ENCODE measurements at places on chromosomes 11 and 22.

- DNase-seq: peak; percentile 39
Observed at GRCh38 chr11:118609380-118610224, 2.2 kb downstream of the PHLDB1 start.

- DNase-seq: no peak
Observed at GRCh38 chr11:43116071-43116470, 195.7 kb upstream of the API5 start.

DNA sequence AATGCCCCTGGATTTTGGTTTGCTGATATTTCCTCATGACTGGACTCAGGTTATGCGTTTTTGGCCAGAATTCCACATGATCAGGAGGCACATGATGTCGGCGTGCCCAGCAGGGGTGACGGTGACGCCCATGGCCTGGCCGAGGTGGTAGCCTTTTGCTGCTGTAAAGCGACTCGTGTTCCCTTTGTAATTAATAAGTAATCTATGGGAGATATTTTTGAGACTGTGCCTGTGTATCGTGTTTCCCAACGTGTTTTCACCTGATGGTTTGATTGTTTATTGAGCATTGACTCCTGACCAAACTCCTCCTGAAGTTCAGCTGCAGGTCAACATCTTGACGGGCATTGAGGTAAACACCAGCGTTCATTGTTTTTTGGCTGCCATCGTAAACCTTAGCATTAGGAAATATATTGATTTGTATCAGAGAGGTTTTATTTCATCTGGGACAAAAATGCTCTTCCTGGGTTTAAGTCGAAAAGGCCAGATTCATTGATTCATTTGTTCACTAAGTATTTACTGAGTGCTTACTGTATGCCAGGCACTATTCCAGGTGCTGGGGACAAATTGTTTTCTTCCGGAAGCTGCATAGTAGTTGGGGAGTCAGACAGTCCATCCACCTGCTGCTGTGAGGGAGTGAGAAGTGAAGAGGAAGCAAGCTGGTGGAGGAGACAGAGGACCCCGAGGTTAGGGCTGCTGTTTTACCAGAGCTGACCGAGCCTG is 23.6 kb downstream of the DCPS start:
- no peak for DNase-seq

DNA sequence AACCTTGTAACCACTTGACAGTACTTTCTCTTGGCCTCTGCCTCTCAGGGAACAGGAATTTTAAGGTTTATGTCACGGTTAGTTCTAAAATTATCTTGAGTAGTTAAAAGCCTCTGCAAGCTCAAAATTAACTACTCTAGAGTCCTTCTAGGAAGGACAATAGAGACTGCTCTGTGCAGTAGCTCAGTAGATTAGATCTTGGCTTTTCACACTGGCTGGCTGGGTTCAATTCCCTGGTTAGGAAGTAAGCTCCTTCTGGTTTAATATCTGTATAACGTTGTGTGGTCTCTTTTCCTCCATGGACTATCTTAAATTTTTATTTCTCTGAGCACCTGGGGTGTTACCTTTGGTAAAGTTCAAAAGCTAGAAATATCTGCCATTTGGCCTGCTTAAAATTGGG is 109.2 kb downstream of the AASDHPPT start:
- no peak for DNase-seq

- DNase-seq: no peak
Observed at GRCh38 chr11:121152764-121153163, 51.7 kb downstream of the TECTA start.

DNA sequence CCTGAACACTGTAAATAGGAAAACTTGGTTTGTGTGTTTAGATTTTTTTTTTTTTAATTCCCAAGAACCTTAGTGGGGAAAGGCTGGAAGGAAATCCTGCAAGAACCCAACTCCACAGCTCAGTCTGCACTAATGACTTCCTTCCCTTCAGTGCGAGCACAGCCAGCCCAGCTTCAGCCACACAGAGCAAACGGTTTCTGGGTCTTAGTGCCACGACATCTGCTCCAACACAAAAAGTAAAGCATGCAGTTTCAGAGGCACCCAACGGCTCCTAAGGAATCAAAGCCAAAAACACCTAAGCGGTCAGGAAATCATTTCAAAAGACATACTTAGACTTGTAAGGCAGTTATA is 236.1 kb downstream of the TTC28 start:
- DNase-seq: peak; percentile 15

GRCh38 chr11:133619397-133619796 is 87.1 kb upstream of the OPCML start:
- DNase-seq: no peak

- no peak for DNase-seq
Observed at GRCh38 chr22:46569848-46570695, 32.7 kb upstream of the CELSR1 start.

DNA sequence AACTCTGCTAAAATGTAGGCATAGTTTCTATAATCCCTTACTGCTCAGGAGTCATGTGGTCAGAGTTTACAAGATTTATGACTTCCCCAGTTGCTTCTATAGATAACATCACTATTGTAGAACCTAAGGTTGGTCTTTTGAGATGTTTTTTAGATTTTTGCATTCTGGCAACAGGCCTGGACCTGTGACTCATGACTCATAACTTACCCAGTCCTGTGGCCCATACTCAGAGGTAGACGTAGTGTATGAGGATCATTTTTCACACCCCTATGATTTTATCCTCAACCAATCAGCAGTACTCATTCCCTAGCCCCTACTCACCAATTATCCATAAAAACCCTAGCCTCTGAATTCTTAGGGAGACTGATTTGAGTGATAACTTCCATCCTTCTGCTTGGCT is 384.4 kb upstream of the DDI1 start:
- DNase-seq: no peak

DNA sequence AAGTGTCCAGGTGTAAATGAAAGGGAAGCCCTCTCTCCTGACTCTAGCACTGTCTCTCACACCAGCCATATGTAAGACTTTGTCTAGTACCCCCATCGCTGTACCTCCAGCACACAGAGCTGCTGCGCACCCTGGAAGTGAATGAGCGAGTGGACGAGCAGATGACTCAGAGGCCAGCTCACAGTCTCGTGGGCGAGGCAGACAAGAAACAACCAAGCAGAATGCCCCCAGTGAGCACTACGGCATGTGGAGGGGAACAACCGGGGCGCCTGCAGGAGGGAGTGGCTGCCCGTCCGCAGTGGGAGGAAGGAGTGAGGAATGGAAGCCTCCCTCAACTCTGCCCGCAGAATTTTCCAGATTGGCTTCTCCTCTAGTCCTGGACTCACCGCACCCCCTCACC is 46.4 kb downstream of the MCM5 start:
- DNase-seq: no peak

DNA sequence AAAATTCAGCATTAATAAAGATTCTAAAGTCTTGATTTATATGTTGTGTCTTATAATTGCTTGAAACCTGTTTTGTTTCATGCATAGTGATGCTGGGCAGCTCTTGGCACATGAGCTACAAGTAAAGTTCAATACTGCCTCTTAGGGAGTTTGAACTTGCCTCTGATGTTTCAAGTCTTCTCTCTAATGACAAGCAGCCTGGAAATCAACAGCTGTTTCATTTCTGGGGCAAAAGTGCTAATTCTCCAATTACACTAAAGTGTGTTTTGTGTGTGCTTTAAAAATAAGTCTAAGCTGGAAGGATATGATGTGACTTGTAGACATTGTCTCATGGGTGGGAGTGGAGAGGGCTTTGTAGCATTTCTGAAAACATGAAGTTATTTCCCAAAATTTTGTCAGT is 23.7 kb upstream of the SESN3 start:
- no peak for DNase-seq

- no peak for DNase-seq
Observed at GRCh38 chr22:38069372-38070249, 12.4 kb downstream of the PICK1 start.

DNA sequence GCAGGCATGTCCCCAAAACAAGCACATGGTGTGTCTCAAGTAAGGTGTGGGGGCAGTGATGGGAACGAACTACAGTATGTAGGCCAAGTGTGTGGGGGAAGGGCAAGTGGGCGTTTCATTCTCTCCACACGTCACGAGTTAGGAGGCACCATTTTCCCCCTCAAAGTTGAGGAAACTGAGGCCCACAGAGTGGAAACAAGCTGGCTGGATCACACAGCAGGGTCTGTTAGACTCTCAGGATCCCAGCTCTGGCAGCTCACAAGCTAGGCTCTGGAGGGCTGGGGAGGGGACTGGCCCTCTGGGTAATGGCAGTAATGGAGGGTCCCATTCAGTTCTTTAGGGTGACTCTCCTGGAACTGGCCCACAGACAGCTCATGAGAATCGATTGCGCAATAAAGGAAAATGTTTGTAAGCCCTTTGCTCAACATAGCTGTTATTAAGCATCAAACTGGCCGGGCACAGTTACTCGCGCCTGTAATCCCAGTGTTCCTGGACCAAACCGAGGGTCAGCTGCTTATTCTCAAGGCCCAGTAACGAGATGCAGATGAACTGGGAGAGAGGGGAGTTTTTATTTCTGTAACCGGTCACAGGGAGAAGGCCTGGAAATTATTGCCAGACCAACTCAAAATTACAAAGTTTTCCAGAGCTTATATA is 24.1 kb upstream of the TUB start:
- DNase-seq: no peak

DNA sequence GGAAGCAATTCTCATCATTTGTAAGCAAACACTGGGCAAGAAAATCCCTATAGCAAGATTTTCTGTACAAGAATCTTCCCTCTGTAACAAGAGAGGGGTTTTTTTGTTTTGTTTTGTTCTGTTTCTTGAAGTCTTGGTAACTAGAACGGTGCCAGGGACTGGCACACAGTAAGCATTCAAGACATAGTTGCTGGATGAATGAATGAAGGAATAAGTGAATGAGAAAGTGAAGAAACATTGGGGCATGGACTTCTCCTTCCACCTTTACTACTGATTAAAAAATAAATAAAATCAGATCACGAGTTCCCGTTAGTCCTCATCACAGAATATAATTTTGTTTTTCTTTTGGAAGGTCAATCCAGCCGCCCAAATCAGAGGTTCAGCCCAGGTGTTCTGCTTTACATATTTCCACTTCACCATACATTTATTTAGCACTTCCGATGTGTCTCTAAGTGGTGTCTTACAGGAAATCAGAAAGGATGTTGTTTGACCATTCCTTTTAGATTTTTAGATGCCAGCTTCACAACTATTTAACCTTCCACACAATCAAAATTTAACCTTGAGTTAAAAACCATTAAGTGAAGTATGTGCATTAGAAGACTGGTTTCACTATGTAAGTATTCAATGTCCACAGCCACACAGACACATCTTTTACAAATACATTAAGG is 281.2 kb downstream of the CADM1 start:
- no peak for DNase-seq

DNA sequence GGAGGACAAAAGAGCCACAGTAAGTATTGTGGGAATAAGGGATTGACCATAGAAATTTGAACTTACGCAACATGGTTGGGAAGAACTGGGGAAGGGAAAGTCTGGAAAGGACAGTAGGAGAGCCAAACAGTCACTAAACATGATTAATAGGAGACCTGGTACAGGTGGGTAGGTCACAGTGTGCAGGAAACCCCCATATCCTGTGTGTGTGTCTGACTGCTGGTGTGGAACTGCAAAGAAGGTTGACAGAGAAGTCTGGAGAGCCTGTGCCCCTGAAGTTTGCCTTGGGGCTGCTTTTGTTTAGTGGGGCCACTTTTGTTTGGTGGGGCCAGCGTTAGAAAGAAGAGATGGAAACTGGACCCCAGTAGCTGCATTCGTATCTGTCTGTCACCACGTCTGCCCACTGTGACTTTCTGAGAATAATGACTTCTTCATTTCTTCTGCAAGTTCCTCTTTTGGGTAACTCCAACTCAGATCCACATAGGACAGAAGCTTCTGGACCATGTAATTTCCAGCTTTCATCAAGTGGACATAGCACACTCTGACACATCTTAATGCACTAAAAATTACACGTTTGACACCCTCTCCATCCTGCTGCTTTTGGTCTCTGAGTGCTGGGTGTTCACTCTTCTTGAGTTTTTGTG is 126.8 kb upstream of the RAG2 start:
- DNase-seq: no peak

All from activated T-cell treated with anti-CD3 and anti-CD28 coated beads, Interleukin-2, amount 50 U/mL, for 72 hours (primary cell).